ENCODE measurements at places on chromosomes 7 and 10.

GRCh38 chr7:151863386-151864079 lies 13.4 kb downstream of the PRKAG2 start:
- DNase-seq, result no peak

GRCh38 chr7:1113548-1113885 lies 25.6 kb downstream of the GPER1 start:
- DNase-seq, result no peak

DNA sequence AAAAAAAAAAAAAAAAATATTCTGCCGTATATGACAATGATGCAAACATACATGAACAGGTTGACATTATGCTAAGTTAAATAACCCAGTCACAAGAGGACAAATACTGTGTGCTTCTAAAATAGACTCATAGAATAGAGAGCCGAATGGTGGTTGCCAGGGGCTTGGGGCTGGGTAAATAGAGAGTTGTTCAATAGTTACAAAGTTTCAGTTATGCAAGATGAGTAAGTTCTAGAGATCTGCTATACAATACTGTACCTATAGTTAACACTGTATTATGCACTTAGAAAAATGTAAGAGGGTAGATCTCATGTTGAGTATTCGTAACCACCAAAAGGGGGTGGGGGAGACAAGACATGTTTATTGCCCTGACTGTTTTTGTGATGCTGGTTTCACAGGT lies 77.1 kb upstream of the GNAI1 start:
- DNase-seq, result no peak

- no peak for DNase-seq
These were observed 81.7 kb downstream of the STK31 start for GRCh38 chr7:23791721-23792120.

- DNase-seq, result no peak
These were observed 232.6 kb upstream of the HABP2 start for GRCh38 chr10:113320211-113320610.

DNA sequence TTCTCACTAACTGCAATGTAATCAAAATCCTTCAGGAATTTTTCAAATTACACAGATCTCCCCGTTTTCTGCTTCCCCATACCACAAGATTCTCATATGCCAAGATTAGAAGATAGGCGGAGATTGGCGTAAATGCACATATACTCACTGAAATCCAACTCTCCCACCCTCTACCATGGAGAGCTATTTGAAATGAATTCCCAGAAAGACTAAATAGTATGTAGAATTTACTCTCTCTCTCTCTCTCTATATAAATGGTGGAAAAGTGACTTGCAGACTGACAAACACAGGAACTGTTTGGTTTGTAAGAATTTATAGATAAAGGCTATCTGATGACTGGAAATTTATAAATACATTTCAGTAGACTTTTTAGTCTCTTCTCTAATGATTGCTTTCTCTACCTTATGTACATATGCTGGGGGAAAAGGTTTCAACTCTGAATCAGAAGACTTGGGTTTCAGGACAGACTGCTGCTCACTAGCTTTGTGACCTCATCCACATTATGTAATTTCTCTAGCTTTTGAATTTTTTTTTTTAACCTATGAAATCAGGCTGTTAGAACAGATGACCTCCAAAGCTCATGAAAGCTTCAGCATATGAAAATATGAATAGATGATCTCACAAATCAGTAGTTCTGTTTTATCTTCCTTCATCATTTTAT lies 67.8 kb upstream of the CSTF2T start:
- DNase-seq, result no peak

GRCh38 chr10:122407375-122408125 lies 33.0 kb downstream of the PLEKHA1 start:
- peak; percentile 44 for DNase-seq

DNA sequence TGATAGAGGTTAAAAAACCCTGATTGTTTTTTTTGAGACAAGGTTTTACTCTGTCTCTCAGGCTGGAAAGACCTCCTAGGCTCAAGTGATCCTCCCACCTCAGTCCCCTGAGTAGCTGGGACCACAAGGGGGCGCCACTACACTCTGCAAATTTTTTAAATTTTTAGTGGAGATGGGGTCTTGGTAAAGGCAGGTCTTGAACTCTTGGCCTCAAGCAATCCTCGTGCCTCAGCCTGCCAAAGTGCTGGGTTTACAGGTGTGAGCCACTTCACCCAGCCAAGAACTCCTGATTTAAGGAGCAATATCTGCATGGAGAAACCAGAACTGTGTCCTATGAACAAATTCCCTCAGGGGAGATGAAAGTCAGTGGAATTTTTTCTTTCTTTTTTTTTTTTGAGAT lies 7.3 kb upstream of the KLHDC10 start:
- DNase-seq, result peak; percentile 85

GRCh38 chr10:46250898-46251856 lies 35.6 kb upstream of the ANTXRL start:
- DNase-seq, result peak; percentile 16

DNA sequence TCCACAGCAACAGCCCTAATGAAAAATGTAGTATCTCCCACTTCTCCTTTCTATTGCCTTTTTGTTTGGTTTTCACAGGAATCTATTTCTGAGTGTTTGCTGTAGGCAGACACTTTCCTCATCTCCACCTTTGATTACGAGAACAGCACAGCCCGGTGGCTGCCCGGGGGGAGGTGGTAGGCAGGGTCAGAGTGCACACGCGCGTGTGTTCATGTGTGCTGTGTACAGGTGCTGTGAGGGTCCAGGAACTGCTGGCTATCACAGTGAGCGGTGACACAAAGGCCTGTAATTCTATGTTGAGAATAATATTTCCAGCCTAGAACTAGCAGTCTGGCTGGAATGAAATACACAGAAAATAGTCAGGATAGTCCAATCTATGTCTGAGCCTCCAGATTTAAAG lies 212.8 kb downstream of the ADARB2 start:
- DNase-seq, result no peak

DNA sequence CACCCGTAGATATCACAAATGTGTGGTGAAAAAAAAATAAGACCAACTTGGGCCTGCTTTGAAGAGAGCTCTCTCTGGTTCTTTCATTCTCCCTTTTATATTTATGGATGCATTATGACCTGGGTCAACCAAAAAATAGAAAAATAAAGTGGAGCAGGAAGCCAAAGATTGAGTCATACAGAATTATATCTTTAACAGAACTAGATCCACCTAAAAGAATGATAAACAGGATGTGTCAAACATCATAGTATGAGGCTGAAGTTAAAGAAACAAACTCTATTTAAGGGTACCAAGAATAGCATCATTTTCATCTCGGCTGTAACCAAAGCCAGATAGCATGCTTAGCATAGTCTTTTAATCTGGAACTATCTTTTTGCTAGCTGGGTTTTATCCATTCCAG lies 28.8 kb upstream of the NMT2 start:
- DNase-seq, result no peak

GRCh38 chr7:131829947-131830558 lies 273.6 kb upstream of the PODXL start:
- DNase-seq, result no peak

GRCh38 chr7:36840904-36841303 lies 116.6 kb upstream of the AOAH start:
- no peak for DNase-seq

DNA sequence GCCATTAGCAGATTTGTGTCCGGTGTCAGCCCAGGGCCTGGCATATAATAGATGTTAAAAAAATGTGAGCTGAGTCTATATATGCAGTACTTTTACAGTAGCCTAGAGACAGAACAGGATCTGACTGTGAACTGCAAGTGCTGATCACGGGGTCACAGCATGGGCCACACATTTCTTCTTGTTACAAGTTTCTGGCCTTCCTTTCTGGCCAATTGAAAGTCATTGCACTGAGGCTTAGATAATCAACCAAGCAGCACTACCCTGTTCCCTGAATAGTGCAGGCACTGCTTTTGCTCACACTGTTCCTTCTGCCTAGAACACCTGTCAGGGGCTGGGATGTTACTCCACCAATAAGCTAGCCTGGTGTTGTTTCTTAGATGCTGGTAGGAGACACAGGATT lies 5.4 kb upstream of the MARVELD1 start:
- no peak for DNase-seq

- DNase-seq, result no peak
These were observed 65.1 kb downstream of the SLC37A3 start for GRCh38 chr7:140333223-140333622.

DNA sequence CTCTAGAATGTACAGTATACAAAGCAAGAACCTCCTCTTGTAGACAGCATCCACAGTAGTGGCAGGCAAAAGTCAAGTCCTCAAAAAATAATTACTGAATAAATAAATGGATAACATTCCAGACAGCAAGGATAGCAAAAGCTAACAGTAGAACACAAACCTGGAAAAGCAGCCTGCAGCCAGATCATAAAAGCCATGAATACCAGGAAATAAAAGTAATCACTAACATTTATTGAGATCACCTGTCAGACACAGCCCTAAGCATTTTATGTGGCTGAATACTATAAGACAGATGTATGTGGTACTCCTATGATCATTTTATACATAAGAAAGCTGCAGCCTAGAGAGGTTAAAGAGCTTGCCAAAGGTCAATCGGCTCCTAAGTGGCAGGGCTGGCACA lies 34.0 kb downstream of the CUL2 start:
- no peak for DNase-seq

GRCh38 chr7:33893377-33893776 lies 12.0 kb upstream of the BMPER start:
- no peak for DNase-seq

DNA sequence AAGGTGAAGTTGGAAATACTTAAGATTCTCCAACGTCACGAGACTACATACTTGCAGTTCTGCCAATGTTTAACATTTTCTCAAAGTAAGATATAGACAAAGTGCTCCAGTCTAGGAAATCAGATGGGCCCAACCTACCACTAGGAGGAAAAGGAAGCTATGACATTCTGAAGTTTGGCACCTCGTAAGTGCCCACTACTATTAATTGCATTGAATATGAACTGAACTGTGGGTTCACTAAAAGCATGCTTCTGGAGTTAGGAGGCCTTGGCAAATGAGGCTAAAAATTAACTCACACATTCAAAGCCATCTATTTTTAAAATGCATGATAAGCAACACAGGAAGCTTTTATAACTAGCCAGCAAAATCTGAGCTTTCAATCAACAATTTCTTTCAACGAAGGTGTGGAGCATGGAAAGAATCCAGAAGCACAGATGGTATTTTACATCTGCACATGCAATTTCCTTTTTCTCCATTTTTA lies 149.7 kb downstream of the LRRTM3 start:
- DNase-seq, result no peak

DNA sequence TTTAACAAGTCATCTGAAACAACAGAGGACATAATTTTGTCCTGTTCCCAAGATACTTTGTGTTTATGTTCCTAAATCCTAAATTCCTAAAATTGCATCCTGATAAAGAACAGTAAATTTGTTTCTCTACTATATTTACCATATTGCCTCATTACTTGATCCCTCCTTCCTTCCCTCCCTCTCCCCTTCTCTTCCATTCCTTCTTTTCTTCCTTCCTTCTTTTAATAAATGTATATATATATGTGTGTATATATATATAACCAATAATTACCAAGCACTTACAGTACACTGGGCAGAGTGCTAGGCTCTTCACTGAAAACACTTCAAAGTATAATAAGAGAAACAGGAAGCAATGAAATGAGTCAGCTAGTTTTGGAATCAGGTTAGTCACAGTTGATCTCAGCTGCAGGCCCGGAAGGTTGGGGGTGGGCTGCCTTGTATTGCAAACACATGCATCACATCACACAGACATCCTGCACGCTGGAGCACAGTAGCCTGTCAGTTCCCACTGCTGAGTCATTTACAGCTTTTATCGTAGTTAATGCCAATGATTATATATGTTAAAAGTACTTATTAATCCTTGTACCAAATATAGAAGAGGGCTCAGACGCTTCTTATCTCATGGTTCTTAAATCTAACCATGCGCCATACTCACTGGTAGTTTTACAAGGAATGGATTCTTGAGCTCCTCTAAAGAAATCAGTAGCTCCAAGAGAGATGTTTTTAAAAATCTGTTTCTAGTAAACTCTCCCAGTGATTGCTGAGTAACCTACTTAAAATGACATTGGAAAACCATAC lies 551.7 kb downstream of the GRM8 start:
- DNase-seq, result peak; percentile 53

All from stimulated activated CD4-positive, alpha-beta T cell treated with anti-CD3 and anti-CD28 coated beads, Interleukin-2, amount 100 ng/mL, for 24 hours (primary cell).